Nasal cavity respiratory epithelium epithelial cell of viscerocranial mucosa (primary cell): ENCODE measurements at places on chromosomes 11 and 22. TPM values are rescaled to one million over a fixed set of nuclear protein-coding genes. Genes with fewer than 3 reads are reported as not detected.

MUC2 gene
- total RNA-seq = under 0.01 TPM in 1 of 2 replicates, not detected in the other

ADORA2A gene
- 0.34 and 0.64 TPM in 2 replicates for total RNA-seq

CELSR1 gene
- 52.3 and 303 TPM in 2 replicates for total RNA-seq

PRG3 gene
- total RNA-seq = not detected in 2 replicates

INS gene
- total RNA-seq = not detected in 2 replicates

PAMR1 gene
- total RNA-seq = 7.2 and 11.9 TPM in 2 replicates

ADM gene
- 127 and 150 TPM in 2 replicates for total RNA-seq

TPP1 gene
- 46.5 and 172 TPM in 2 replicates for total RNA-seq

MB gene
- total RNA-seq = 0.21 TPM in 1 of 2 replicates, not detected in the other

LUZP2 gene
- under 0.01 and 0.36 TPM in 2 replicates for total RNA-seq

OTOG gene
- not detected in 2 replicates for total RNA-seq

LPXN gene
- total RNA-seq = 2.4 and 2.5 TPM in 2 replicates

FGF4 gene
- not detected in 2 replicates for total RNA-seq
